ENCODE measurements at places on chromosomes 2 and 18.

- no peak for DNase-seq
These were observed 7.2 kb upstream of the DAW1 start for GRCh38 chr2:227864161-227864756.

GRCh38 chr18:56532176-56532840 is 106.1 kb downstream of the TXNL1 start:
- DNase-seq, result no peak

DNA sequence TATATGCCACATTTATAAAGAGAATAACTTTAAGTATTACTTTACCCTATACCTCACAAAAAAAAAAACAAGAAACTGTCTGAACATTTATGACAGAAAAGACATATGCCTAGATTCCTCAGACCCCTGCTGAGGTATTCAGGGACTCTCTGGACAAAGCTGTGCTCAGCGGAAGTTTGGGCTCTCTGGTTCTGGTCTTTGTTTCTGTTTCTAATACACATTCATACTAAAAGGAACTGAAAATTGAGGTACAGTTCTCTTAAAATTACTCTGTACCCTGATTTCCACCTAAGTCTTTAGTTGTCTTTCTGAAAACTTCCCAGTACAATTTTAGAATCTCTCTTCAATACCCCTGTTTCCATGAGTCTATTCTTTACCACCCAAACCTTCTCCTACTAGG is 160.3 kb downstream of the IKZF2 start:
- DNase-seq, result no peak

DNA sequence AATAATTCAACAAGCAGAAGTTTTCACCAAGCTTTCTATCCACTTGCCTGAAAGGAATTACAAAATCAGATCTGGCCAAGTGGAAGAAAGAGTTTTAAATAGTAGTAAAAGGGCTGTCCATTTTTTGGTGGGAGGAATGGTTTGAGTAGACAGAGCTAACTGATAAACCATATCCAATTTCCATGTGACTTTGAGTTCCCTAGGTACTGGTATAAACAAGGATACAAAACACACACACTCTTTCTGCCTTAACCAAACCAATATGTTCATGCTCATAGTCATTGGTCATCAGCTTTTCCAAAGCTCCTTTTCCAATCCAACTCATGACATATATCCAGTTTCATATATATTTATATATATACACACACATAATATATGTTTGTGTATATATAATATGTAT is 49.5 kb upstream of the REL start:
- DNase-seq, result no peak

GRCh38 chr2:37376421-37377186 is 32.2 kb downstream of the QPCT start:
- no peak for DNase-seq

GRCh38 chr2:17249249-17249648 is 269.0 kb downstream of the RAD51AP2 start:
- no peak for DNase-seq

- DNase-seq, result no peak
These were observed 5.4 kb upstream of the POU3F3 start for GRCh38 chr2:104848526-104848925.

DNA sequence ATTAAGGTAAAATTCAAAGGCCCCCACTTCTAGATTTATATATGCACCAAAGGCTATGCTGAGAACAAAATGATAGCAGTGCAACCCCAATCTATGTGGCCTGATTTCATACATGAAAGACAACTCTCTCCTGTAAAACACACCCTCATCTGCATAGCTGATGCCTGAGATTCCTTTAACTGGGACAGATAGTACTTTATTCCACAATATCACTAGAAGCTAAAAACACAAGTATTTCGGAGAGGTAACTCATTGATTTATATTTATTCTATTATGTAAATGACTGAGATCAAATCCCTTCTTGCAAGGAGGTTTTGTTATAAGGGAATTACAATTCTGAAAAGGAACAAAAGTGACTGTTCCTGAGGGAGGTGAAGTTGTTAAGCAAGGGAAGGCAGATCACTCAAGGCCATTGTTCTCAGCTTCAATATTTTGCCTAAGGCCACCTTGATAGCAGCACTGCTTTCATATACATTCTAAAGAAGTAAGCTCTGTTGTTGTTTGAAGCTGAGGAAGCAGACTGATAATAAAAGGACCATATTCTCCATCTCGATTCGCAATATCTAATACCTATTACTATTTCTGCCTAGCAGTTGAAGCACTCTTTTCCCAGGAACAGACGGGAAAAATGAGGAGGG is 471.0 kb upstream of the CDH7 start:
- DNase-seq, result no peak

- DNase-seq, result no peak
These were observed 24.1 kb downstream of the INPP4A start for GRCh38 chr2:98468621-98469236.

GRCh38 chr2:218859556-218859987 is at the start of gene WNT6:
Gene WNT6, plus strand, starts transcription at chr2:218859805. Its CDS starts 233 bp downstream, at chr2:218860038.
- no peak for DNase-seq

DNA sequence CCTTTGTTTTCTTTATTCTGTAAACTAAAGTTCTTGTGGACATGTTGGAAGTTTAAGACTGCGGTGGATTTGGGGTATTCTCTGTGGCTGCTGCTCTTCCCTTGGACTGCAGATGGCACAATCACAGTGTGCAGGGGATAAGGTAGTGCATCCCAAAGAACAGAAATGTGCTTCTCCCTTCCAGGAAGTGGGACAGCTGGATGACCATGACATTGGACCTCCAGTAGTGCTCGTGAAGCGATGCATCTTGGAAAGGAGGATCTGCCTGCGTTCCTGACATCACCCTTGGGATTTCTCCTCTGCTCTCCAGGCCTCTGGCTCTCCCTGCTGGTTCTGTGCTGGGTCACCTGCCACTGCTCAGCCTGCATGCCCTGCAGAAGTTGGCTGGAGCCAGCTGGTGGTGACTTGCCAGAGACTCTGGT is 109.9 kb downstream of the SLC4A3 start:
- DNase-seq, result no peak

DNA sequence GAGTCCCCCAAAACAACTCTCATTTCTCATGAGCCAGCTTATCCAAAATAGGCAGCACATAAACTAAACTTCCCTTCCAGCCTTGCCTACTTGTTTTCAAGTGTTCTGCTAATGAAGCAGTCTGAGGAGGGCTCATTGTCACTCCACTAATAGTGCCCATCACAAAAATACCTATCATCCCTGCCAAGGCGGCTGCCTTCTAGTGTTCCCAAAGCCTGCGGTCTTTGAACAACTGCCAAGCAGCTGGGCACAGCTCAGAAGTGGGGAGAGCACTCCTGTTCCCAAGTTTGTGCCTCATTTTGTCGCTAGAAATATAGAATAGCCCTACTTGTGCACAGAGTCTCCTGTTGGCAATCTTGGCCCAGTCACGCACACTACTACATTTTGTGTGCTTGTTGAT is 50.3 kb downstream of the DTNA start:
- no peak for DNase-seq

GRCh38 chr2:111667001-111667400 is 217.0 kb downstream of the ANAPC1 start:
- DNase-seq, result no peak

- no peak for DNase-seq
These were observed 34.8 kb downstream of the LBH start for GRCh38 chr2:30266051-30266621.

GRCh38 chr2:29747786-29748470 is 173.5 kb downstream of the ALK start:
- DNase-seq, result no peak

GRCh38 chr18:48393776-48394175 is 15.4 kb downstream of the ZBTB7C start:
- DNase-seq, result no peak

GRCh38 chr18:48620071-48620470 is 81.2 kb downstream of the CTIF start:
- DNase-seq, result no peak

DNA sequence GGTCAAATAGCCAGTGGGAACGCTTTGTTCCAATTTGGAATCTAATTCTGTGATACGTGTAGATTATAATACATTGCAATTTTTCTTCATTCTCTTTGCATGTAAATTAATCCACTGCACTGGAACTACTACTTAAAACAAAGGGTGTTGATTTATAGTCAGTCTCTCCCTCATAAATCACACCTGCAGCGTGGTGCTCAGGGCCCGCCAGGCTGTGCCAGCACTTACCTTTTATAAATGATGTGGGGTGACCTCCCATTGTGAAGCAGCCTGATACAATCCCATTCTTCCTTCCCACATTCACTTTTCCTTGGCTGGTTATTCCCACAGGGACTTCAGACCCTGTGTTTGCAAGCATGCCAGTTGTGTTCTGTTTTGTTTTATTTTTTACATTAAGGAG is 302.3 kb upstream of the ID2 start:
- DNase-seq, result no peak

DNA sequence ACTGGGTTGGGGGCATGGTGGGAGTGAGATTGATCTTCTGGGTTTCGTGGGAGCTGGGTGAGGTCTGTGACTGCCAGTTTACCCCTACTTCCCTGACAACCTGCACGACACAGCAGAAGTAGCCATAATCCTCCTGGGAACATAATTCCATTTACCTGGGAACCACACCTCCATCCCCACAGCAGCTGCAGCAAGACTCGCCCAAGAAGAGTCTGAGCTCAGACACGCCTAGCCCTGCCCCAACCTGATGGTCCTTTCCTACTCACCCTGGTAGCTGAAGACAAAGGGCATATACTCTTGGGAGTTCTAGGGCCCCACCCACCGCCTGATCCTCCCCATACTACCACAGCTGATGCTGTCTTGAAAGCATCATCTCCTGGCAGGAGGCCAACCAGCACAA is 43.8 kb downstream of the FLACC1 start:
- DNase-seq, result no peak

- DNase-seq, result no peak
These were observed 66.8 kb upstream of the FOSL2 start for GRCh38 chr2:28325567-28326468.

DNA sequence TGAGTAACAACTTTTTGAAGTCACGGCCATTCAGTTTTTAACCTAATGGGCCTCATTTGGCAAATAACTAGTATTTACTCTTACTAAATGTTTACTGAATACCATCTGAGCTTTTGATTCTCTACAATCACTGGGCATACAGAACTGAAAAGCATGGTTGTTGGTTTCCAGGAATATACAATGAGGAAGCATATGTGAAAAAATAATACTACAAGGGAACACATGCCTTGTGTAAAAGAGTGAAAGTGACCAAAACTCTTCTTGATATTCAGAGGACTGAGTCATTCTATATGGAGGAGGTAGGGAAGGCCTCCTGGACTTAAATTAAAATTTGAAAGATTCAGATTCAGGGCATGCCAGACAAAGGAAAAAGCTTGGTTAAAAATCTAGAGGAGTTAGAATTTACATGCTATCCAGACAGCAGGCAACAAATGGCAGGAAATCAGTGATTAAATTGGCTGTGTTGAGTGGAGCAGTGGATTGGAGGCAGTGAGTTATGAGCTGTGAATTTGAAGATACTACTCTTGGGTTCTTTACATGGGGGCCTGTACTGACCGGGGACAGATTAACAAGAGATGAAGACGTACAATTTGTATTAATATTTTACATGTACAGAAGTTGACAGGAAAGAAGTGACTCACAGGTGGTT is 53.6 kb upstream of the NRXN1 start:
- no peak for DNase-seq

- DNase-seq, result no peak
These were observed 27.1 kb downstream of the SLC38A11 start for GRCh38 chr2:164928101-164928673.

DNA sequence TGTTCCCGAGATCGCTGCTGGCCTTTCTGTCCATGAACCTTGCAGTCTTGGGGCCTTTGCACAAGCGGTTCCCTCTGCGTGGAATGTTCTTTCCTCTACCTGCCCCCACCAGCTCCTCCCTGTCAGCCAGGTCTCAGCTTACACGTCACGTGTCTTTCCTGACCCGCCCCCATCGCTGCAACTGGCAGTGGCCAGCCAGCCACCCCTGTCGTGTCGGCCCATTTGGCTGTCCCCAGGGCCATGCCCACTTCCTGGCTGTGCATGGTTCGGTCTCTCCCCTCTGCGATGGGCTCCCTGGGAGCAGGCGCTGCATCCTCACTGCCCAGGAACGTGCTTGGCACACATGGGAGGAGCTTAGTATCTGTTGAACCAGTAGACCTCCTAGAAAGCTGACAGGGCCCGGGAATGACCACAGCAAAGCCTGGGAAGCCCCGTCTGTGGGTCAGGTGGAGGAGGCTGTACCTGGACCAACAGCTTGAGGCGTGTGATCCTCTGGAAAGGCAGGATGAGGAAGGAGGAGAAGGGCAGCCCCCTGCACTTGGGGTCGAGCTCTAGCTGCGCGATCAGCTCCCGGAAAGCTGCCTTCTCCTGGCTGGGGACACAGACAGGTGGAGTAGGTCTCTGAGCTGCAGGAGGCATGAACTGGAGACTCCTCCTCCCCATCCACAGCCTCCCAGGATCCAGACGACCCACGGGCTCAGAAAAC is 21.0 kb downstream of the SNORC start:
- no peak for DNase-seq

GRCh38 chr2:238573065-238573778 is 146.5 kb downstream of the ASB1 start:
- DNase-seq, result peak; percentile 63

- no peak for DNase-seq
These were observed 17.5 kb upstream of the ACVR1 start for GRCh38 chr2:157893611-157894010.

GRCh38 chr2:106065983-106066820 is 127.9 kb downstream of the UXS1 start:
- no peak for DNase-seq

- DNase-seq, result no peak
These were observed 20.2 kb downstream of the FAM124B start for GRCh38 chr2:224381521-224382279.

GRCh38 chr18:75456199-75456631 is 28.7 kb upstream of the SMIM21 start:
- DNase-seq, result no peak

DNA sequence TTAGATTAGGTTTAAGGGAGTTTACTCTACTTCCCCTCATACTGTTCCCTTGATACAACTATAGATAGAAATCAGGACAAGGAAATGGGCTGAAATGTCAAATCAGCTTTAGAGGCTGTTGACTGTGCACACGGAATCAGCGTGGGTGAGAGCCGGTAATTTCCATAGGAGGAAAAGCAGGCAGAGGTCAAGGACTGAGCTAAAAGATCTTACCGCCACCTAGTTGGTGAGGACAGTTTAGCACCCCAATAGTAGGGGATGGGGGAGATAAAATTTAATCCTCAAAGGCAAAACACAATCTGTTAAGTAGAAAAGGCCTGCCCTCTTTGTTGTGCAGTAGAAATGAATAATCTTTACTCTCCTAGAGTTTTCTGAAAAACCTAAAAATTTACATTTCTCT is 1154.5 kb upstream of the CHAC2 start:
- DNase-seq, result no peak

- DNase-seq, result no peak
These were observed 75.6 kb upstream of the CERS6 start for GRCh38 chr2:168380500-168380899.

GRCh38 chr2:20365249-20365817 is 14.7 kb upstream of the PUM2 start:
- DNase-seq, result peak; percentile 46
